ENCODE measurements at places on chromosomes 16 and 17. TPM values are rescaled to one million over a fixed set of nuclear protein-coding genes. Genes with fewer than 3 reads are reported as not detected.
A peak's percentile ranks its signal among the peaks of the same experiment; 100 is the strongest.

- H3K27ac ChIP-seq: no peak overlapping the region
- DNase-seq: peak; percentile 82
- H3K4me1 ChIP-seq: peaks cover 18% of the 10 kb centered on the region
- H3K36me3 ChIP-seq: no peaks in the 10 kb centered on the region
- peak overlapping the region; percentile 69 for H3K4me3 ChIP-seq
These were observed 693 bp downstream of the NDRG4 start for GRCh38 chr16:58500430-58501241.

DNA sequence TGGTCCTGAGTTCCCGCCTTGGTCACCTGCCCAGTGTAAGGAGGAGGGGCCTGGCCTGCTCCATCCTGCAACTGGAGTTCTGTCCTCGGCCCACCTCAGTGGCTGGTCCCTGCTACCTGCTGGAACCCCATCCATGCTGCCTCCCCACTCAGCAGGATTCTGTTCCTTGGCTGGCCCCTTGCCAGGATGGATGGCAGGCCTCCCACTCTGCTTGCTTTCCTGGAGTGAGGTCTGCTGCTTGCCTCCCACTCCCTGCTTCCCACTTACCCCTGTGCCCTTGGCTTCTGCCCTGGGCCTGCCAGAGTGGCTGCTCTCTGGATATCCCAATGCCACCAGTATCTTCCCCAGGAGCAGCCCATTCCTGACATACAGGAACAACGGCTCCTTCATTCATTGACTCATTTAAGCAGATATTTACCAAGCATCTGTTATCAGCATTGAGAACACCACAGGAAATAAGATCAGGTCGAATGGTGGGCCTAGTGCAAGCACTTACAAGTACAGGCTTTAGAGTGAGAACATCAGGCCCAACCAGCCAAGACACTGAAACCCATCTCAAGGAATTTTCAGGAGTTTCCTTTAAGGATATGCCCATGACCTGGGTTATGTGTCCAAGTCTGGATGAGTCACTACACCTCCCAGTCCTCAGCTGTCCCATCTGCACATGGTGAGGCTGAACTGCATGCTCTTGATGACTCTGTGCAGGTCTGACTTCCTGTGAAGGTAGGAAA is 17.0 kb upstream of the RPRML start:
- H3K36me3 ChIP-seq: no peaks in the 10 kb centered on the region
- no peak for DNase-seq
- H3K4me3 ChIP-seq: no peak overlapping the region
- no peaks in the 10 kb centered on the region for H3K27me3 ChIP-seq
- H3K27ac ChIP-seq: no peak overlapping the region

ARHGDIA gene
- 452 TPM for total RNA-seq

GRCh38 chr17:15464231-15464985 is 3.0 kb downstream of the CDRT4 start:
- H3K4me3 ChIP-seq: no peak overlapping the region
- H3K36me3 ChIP-seq: peaks cover 3% of the 10 kb centered on the region
- DNase-seq: no peak
- H3K27ac ChIP-seq: peak overlapping the region; percentile 94

SSTR5 gene
- not detected for total RNA-seq

DNA sequence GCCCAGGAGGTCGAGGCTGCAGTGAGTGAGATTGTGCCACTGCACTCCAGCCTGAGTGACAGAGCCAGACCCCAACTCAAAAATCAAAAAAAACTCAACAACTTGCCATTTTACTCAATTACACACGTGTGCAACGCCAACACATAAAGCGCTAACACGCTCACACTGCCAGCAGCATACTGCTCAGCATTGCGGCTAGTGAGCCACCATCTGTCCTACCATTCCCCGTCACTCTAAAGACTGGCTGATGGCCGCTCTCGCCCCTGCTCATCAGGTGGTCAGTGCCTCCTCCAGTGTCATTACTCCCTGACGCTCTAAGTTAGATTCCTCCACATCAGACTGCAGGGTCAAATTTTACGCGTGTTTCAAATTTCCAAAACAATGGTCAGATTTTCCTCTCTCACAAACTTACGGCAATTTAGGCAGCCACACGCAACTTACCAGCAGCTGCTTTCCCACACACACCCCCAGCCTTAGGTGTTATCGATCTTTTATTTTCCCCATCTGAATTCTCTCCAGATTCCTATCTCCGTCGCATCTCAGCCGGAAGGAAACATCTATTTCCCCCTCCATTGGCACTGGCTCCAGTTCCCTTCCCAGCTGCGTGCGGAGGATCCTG is 240.8 kb downstream of the C16orf95 start:
- DNase-seq: no peak
- H3K27me3 ChIP-seq: no peaks in the 10 kb centered on the region
- no peak overlapping the region for H3K27ac ChIP-seq
- peaks cover 15% of the 10 kb centered on the region for H3K36me3 ChIP-seq
- H3K4me1 ChIP-seq: peaks cover 5% of the 10 kb centered on the region

SLC38A8 gene
- not detected for total RNA-seq

DNA sequence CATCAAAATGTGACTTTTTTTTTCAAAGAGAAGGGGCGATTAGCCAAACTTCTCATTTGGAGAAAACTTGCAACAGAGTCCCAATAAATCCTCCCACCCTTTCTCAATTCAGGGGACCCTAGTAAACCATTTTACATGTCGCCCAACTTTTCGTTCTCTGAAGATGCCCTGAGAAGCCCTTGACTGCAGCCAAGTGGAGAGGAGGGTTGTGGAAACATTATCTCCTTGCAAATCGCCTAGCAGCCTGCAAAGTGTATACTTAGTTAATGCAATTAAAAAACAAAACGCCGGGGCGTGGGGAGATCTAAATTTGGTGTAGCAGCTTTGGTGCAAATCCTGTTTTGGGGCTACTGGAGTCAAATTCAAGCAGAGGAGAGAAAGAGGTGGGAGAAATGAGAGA is 1.2 kb upstream of the SHISA9 start:
- H3K36me3 ChIP-seq: no peaks in the 10 kb centered on the region
- H3K4me3 ChIP-seq: no peak overlapping the region
- H3K27ac ChIP-seq: no peak overlapping the region
- H3K4me1 ChIP-seq: peaks cover 6% of the 10 kb centered on the region
- peaks cover 72% of the 10 kb centered on the region for H3K27me3 ChIP-seq
- DNase-seq: no peak

DNA sequence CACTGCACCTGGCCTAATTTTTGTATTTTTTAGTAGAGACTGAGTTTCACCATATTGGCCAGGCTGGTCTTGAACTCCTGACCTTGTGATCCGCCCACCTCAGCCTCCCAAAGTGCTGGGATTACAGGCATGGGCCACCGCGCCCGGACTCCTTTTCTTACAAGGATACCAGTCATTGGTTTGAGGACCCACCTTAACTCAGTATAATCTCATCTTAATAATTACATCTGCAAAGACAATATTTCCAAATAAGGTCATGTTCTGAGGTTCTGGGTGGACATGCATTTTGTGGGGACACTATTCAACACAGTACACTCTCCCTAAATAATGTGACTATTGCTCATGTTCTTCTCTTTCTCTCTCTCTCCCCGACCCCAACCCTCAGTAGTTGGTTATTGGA is 63.7 kb downstream of the ERCC4 start:
- no peak overlapping the region for H3K4me3 ChIP-seq
- H3K36me3 ChIP-seq: peaks cover 3% of the 10 kb centered on the region
- no peak overlapping the region for H3K27ac ChIP-seq
- H3K4me1 ChIP-seq: peaks cover 6% of the 10 kb centered on the region
- no peak for DNase-seq
- H3K27me3 ChIP-seq: no peaks in the 10 kb centered on the region

RUNDC3A gene
- 0.77 TPM for total RNA-seq

PRSS21 gene
- total RNA-seq: not detected

DNA sequence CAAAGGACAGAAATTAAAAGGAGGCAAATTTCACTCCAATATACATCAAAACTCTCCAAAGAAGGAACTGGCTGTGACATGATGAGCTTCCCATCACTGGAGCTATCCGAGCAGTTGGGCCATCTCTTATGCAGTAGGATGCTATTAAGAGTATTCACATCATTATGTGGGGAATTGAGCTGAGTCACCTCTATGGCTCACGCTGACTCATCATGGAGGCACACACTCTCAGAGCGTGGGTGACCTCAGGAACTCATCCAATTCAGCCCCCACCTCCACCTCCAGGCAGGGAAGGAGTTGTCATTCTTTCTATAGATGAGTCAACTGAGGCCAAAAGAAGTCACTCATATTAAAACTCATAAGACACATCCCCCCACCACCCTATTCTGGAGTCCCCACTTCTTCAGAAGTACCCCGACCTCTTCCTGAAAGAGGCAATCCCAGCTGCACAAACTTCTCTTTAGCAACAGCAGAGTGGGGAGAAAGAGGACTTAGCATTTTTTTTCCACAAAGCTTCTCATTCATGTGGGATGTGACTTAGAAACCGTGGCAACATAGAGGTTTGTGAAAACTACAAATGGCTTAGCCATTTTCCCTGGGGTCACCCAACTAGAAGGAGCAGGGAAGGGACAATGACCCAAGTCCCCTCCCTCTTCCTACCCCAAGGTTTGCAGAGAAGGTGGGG is 32.5 kb downstream of the ABCC12 start:
- peaks cover 47% of the 10 kb centered on the region for H3K4me1 ChIP-seq
- H3K27ac ChIP-seq: peak overlapping the region; percentile 88
- no peak for DNase-seq
- no peaks in the 10 kb centered on the region for H3K27me3 ChIP-seq

CNGB1 gene
- total RNA-seq: not detected

- DNase-seq: no peak
- H3K27me3 ChIP-seq: peaks cover 18% of the 10 kb centered on the region
- H3K4me3 ChIP-seq: peak within 1 kb of the TSS; percentile 68
- no peaks in the 10 kb centered on the region for H3K36me3 ChIP-seq
These were observed at the start of gene RAB11FIP4 for GRCh38 chr17:31391496-31391949. TSS of gene RAB11FIP4 (plus strand) at chr17:31391675. CDS start at chr17:31391853, 178 bp downstream.

DNA sequence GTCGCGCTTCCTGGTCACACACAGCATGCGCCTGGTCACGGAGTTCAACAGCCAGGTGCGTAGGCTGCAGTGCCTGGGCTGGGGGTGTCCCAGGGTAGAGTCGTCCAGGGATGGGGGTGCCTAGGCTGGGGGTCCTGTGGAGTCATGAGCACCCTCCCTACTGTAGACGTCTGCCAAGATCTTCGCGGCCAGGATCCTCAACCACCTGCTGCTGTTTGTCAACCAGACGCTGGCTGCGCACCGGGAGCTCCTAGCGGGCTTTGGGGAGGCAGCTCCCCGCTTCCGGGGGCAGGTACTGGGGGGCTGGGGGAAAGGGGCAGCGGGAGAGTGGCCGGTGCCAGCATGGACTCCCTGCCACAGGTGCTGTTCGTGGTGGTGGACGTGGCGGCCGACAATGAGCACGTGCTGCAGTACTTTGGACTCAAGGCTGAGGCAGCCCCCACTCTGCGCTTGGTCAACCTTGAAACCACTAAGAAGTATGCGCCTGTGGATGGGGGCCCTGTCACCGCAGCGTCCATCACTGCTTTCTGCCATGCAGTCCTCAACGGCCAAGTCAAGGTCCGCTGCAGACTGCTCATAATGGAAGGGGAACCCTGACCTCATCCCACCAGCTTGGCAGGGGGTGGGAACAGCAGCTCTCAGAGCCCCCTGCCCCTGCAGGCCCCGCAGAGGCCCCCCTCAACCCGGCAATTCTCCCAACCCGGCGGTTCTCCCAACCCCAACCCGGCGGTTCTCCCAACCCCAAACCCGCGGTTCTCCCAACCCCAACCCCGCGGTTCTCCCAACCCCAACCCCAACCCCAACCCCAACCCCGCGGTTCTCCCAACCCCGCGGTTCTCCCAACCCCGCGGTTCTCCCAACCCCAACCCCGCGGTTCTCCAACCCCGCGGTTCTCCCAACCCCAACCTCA is 2.4 kb downstream of the PDIA2 start:
- H3K27me3 ChIP-seq: no peaks in the 10 kb centered on the region
- H3K27ac ChIP-seq: no peak overlapping the region
- no peaks in the 10 kb centered on the region for H3K4me1 ChIP-seq
- H3K36me3 ChIP-seq: peaks cover 9% of the 10 kb centered on the region

DNA sequence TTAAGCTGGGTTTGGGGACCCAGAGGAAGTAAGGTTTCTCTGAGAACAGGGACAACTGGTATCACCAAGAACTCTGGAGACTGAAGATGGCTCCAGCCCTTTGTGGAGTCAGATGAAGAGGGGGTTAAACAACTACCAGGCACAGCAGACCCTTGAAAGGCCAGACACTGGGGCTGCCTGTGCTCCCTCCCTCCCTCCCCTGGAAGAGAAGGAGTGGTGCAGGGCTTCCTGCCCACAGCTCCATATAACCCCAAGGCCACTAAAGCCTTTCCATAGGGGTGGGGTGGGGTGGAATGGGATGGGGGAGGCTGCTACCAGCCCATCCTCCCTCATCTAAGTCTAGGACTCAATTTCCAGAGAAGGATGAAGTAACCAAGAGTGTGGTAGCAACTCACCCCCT is 66.7 kb downstream of the CCDC182 start:
- H3K4me1 ChIP-seq: no peaks in the 10 kb centered on the region
- H3K27ac ChIP-seq: no peak overlapping the region
- H3K36me3 ChIP-seq: peaks cover 2% of the 10 kb centered on the region
- no peaks in the 10 kb centered on the region for H3K27me3 ChIP-seq
- DNase-seq: no peak

NPIPB6 gene
- 3.4 TPM for total RNA-seq

CD300E gene
- not detected for total RNA-seq

- H3K4me1 ChIP-seq: no peaks in the 10 kb centered on the region
- H3K27me3 ChIP-seq: peaks cover 4% of the 10 kb centered on the region
- no peak overlapping the region for H3K27ac ChIP-seq
- DNase-seq: no peak
- H3K4me3 ChIP-seq: no peak overlapping the region
These were observed 66.9 kb downstream of the GP2 start for GRCh38 chr16:20260215-20261009.

PDPR gene
- total RNA-seq: 29.2 TPM

DNA sequence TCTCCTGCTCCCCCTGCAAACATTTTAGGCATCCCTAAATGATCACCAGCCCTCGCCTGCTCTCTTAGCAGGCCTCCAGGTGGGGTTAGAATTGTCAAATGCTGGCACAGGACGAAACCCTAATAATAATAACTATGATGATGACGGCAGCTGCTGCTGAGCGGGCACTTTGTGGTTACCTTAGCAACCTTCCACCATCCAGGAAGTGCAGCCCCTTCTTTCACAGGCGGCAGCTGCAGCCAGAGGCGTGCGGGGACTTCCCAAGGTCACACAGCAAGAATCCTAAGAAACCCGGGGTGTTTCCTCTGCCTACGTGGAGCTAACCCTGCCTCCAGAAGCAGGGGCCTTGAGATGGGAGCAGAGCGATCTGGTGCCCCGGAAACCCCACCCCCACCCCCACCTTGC is 22.4 kb upstream of the EIF1 start:
- no peaks in the 10 kb centered on the region for H3K27me3 ChIP-seq
- H3K27ac ChIP-seq: peak overlapping the region; percentile 94
- H3K4me3 ChIP-seq: peak overlapping the region; percentile 72
- H3K4me1 ChIP-seq: peaks cover 15% of the 10 kb centered on the region
- no peaks in the 10 kb centered on the region for H3K36me3 ChIP-seq
- DNase-seq: no peak

- no peaks in the 10 kb centered on the region for H3K36me3 ChIP-seq
- no peak for DNase-seq
- H3K4me3 ChIP-seq: no peak overlapping the region
These were observed 18.2 kb upstream of the TMC7 start for GRCh38 chr16:18965555-18965954.

DNA sequence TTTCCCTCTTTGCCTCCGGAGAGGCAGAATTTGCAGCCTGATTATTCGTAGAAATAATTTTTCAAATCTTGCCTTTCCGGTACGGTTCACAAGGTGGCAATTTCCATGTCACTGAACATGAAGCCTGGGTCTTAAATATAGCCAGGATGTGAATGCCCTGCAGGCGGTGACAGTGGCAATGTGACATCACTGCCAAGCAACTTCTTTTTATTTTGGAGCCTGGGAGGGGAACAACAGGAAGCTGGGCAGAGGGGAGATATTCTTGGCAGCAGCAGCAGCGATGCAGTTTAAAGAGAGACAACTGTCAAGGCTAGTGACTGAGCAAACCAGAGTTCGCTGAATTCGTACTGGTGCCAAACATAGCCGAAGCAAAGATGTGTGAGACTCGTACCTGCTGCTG is 171.1 kb downstream of the SNX29 start:
- peaks cover 19% of the 10 kb centered on the region for H3K4me1 ChIP-seq
- no peaks in the 10 kb centered on the region for H3K27me3 ChIP-seq

CCL11 gene
- total RNA-seq: not detected

Measured in chondrocyte (in vitro differentiated cells).